Ecto neural progenitor cell (in vitro differentiated cells): ENCODE measurements at places on chromosomes 6 and 20.

- no peak for DNase-seq
These were observed 99.3 kb downstream of the RAMACL start for GRCh38 chr6:166487148-166487547.

DNA sequence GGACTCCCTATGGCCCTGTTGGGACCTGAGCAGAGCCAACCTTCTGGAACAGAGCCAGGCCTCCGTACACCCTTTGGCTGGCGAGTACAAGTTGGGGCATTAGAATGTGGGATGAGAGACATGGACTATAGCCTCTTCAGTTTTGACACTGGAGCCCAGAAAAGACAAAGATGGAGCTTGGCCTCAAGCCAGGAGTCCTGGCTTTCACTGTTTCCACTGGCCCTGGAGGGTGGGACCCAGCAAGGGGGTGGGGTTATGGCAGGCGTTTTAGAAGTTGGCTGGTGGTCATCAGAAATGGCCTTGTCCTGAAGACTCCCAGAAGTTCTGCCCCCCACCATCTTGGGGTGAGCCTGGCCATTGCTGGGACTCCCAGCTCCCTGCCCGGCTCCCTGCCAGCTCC, 21.8 kb downstream of the ITPR3 start:
- DNase-seq = no peak

DNA sequence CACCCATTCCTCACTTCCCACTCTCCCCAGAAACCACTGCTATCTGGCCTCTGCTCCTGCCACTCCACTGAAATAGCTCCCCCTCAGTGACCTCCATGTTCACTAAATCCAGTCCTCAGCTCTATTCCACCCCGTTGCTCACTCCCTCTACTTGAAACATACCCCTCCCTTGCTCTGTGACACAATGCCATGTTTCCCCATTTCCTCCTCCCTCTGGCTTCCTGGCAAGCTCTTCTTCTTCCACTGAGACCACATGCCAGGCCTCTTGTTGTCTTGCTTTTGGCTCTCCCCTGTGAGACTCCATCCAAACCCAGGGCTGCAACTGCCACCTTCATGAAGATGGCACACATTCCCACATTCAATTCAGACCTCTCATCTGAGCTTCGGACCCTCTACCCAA, 13.9 kb downstream of the TMEM151B start:
- DNase-seq = no peak

DNA sequence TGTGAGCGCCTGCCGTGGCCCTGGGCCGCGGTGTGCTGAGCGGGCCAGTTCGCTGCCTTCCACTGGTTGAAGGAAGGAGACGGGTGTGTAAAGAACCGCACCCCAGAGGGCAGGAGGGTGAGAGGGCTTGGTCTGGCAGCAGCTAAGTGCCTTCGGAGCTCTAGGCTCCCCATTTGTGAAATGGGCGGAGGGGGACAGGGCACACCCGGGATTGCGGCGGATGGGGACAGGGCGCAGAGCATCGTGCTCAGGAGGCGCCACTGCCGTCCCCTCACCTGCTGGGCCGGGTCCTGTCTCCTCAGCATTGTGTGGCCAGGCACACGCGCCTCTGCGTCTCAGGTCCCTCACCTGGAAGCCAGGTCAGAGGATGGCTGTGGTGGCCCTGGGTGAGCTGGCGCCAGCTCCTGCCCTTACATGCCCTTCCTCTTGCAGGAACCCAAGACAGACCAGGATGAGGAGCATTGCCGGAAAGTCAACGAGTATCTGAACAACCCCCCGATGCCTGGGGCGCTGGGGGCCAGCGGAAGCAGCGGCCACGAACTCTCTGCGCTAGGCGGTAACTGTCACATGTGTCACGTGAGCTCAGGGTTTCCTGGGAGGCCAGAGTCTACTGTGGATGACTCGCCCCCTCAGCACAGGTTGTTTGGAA, 3.1 kb downstream of the ADRM1 start:
- no peak for DNase-seq

GRCh38 chr6:89400912-89401399, 11.1 kb downstream of the RRAGD start:
- DNase-seq = no peak

GRCh38 chr20:8335495-8336195, 203.6 kb downstream of the PLCB1 start:
- no peak for DNase-seq

- DNase-seq = no peak
These were observed 614.2 kb upstream of the CITED2 start for GRCh38 chr6:139988685-139989084.

DNA sequence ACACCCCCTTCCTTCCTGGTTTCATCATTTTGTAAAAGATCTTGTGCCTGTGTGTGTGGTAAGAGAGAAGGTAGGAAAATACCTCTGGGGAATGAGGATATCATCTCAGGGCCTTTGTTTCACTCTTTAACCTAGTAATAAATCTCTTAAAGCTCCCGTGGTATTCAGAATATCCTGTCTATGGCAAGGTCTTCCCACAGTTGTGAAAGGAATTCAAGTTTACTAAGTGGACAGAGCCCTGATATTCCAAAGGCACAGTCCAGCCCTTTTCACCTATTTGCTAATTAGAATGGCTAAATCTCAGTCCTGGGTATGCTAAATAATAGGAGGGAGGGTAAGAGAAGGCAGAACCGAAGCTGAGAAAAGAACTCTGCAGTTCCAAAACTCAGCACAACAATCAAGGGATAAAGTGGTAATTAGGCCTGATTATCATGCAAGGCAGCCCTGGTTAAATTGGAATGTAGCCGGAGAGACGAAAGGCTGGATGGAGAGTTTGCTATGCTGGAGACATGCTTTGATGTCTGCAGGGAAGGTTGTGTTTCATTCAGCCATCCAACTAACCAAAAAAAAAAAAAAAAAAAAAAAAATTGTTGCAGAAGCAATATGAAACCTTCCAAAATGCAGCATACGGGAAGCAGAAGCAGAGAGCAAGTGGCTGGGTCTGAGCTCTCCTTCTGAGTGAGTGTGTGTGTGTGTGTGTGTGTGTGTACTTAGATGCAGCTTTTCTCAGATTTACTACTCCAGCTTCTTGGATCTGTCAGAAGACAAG, 28.5 kb upstream of the PIM1 start:
- peak; percentile 60 for DNase-seq

DNA sequence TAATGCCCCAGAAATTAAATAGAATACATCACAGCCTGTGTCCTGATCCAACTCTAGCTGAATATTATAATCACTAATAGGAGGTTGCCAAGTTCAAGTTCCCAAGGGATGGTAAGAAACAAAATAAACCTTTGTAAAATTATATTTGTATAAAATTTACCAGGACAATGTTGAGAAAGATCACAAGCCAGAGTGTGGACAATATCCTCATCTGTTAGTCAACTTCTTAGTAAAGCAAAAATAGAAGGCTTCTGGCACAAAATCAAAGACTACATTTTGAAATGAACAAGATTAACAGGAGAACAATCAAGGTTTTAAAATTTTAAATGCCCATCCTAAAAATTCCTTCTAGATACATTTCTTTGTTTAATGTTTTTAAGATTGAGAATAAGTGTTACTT, 290.4 kb upstream of the HSF2 start:
- DNase-seq = no peak

DNA sequence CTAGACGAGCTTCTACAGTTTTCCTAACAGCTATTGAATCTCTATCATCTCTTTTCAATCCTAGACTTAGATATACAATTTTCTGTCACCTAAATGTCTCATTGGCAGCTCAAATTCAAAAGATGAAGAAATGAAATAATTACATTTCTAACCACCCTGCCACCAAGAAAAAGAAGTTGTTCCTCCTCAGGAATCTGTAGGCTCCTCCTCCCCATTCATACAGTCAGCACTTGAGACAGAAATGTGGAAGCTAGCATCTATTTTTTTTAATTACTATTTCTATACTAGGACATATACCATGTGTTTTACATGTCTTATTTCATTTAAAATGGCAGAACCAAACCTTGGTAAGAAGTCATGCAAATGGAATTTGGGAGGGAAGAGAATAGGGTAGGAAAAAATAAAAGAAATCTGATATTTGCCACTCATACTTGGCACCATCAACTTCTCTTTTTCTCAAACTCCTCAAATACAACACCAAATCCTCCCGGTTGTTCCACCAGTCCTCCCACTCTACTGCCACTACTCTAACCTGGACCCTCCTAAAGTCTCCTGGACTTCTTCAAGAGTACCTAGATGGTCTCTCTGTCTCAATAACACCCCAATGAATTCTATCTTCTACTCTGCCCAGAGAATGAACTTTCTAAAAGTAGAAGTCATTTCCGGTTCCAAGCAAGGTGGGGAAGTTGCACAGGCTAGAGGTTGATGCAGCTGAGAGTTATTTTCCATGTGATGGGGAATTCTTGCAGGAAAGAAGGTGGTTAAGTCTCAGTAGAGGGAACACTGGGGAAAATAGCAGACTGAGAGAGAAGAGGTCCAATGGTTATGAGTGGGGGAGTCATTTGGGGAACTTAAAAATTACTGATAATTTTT, 54.1 kb downstream of the ATXN1 start:
- DNase-seq = no peak

- no peak for DNase-seq
These were observed 23.3 kb downstream of the NQO2 start for GRCh38 chr6:3022765-3023662.

GRCh38 chr20:58523971-58524315, 8.7 kb upstream of the APCDD1L start:
- no peak for DNase-seq

GRCh38 chr20:46434597-46434996, 28.2 kb upstream of the ELMO2 start:
- DNase-seq = no peak

DNA sequence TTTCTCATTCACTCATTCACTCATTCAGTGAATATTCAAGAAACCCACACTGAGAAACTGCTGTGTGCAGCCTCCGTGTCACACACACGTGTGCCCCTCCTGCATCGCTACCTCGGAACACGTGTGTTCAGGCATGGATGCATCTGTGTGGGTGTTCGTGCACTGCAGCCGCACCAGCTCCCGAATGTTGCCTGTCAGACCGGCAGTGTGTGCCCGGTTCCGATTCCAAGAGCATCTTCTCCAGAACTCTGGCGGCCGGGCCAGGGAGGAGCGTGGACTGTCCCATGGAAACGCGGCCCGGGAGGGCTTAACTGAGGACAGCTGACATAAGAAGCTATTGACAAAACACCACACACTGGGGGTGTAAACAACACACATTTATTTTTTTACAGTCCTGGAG, 216.0 kb downstream of the DLL1 start:
- no peak for DNase-seq

GRCh38 chr6:99563056-99563723, 5.3 kb downstream of the CCNC start:
- no peak for DNase-seq

DNA sequence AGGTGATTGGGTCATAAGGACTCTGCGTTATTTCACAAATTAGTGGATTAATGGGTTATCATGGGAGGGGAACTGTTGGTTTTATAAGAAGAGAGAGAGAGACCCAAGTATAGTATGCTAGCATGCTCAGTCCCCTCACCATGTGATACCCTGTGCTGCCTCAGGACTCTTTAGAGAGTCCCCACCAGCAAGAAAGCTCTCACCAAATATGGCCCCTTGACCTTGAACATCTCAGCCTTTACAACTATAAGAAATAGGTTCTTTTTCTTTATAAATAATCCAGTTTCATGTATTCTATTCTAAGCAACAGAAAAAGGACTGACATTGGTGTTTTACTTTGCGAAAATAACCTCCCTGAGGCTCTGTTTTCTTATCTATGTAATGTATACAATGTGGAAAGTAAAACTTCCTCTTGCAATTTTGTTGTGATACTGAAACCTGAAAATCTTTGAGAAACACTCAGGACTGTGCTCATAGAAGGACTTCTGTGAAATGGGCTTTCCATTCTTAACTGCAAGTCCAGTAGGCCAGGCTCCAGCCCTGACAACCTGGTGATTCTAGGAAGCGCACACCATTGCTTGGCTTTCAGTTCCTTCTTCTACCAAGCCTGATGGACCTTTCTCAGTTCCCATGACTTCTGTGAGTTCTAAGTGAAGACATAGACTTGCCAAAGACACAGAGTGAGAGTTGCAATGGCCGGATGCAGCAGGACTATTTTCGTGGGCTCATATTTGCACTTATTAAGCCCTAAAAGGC, 21.9 kb downstream of the SIRPD start:
- no peak for DNase-seq

- no peak for DNase-seq
These were observed 41.9 kb upstream of the LRRC1 start for GRCh38 chr6:53752856-53753255.

DNA sequence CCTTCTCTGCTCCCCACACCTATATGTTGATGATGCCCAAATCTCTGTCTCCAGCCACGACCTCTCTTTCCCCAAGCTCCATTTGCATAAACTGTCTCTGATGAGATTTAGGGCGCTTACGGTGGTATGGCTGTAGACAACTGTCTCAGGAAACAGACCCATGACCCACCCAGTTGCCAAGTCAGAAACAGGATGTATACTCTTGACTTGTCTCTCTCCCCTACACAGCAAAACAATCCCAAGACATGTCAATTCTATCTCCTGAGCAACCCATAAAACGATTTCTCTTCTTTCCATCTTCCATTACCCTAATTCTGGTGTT, 13.9 kb downstream of the GNL1 start:
- no peak for DNase-seq

GRCh38 chr6:157528931-157529653, 148.1 kb downstream of the ZDHHC14 start:
- DNase-seq = no peak

DNA sequence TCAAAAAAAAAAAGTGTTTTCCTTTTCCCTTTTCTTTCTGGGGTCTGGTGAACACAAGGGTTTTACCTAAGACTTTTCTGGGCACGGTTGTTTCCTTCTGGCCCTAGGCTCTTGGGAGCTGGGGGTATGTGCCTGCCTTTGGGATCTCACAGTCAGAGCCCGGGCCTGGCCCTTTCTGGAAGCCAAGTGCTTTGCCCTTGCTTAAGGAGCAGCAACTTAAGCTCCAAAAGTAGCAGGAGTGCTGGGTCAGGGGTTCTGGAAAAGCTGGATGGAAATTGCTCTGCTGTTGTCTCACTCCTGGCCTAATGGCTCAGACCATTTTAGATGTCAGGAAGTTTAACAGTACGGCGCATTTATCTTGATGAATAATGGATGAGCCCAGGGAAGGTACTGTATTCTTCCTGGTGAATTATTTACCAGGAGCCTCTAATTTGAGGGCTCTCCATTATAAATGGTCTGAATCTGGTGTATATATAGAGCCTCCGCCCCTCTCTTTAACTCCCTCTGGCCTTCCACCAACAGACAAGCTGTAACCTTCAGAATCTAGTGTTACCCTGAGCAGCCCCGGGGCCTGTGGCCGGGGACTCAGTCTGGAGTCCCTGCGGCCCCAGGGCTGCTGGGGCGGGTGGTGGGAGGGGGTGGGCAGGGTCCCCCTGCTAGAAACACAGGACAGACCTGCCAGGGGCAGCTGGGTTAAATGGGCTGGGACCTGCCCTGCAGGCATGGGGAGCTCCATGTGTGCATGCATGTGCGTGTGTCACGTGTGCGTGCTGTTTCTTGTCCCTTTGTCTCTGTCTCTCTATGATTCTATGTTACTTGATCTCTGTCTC, 37.5 kb downstream of the PTK7 start:
- no peak for DNase-seq

DNA sequence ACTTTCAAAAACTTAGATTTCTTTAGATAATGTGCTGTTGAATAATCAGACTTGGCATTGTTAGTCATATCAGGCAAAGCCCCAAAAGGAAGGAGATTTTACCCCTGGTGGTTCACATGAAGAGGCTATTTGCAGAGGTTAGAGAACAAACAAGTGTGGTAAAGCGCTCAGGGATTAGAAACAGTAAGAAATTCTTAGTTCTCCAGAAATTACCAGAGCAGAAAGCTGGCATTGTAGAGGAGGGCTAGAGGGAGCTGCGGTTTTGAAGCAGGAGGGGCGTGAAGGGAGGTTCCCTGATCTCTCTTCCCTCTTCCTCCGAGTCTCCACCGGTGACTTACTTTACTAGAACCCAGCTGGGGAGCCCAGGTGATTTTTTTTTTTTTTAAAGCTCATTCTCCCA, 10.2 kb downstream of the MYO6 start:
- DNase-seq = no peak

- no peak for DNase-seq
These were observed 73.3 kb downstream of the IGF2R start for GRCh38 chr6:160042014-160042773.
